IPS-NIHi11 (cell line): ENCODE measurements at places on chromosomes 3 and 15.
A peak's percentile ranks its signal among the peaks of the same experiment; 100 is the strongest.

- no peak for DNase-seq
Measured at GRCh38 chr3:141746962-141747361, 8.9 kb downstream of the RNF7 start.

GRCh38 chr3:8441969-8442559 is 59.6 kb upstream of the LMCD1 start:
- DNase-seq = peak; percentile 79

GRCh38 chr3:145785668-145786067 is 375.3 kb downstream of the PLOD2 start:
- DNase-seq = no peak

DNA sequence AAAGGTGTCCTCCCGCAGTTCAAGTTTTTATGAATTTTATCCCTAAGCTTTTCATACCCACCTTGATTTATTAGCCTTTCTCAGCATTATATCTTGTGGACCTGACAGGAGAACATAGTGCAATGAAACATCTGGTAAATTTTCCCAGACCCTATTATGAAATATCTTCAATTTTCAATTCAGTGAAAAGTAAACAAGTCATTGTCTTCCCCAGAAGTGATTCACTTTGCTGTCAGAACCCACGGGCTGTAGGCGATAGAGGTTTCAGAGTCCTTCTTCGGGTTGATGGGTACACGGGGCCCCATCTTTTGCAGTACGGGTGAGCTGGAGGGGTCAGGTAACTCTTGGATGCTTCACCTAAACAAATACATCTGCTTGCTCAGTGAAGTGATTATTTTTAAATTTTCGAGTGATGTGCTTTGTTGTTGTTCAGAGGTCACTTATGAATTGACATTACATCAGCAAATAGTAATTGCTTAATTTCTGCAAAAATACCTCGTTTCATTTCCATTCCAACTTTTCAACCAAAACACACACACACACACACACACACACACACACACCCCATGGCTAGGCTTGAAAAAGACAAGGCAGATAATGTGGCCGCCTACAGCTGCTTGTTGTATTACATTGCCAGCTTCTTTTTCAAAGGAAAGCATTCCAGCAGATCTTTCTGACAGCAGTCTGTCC is 102.9 kb downstream of the SEMA6D start:
- no peak for DNase-seq

DNA sequence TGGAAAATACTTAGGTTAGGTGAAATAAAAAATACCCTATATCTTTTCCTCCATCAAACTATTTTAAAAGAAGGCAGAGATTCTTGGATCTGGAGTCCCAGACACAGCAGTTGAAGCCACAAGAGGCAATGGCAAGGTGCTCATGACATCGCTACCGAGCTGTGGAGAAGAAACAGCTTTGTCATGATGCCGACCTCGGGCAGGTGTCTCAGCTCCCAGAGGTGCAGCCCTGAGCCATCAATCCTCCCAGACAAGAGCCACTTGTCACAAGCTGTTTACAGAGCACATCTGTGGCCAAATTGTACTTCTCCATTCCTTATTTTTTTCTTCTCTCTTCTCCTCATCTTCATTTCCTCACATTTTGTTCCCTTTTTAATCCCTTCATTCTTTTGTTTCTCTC is 50.8 kb downstream of the GPR176 start:
- no peak for DNase-seq

- DNase-seq = no peak
Measured at GRCh38 chr3:15313461-15313860, 18.9 kb downstream of the SH3BP5 start.

DNA sequence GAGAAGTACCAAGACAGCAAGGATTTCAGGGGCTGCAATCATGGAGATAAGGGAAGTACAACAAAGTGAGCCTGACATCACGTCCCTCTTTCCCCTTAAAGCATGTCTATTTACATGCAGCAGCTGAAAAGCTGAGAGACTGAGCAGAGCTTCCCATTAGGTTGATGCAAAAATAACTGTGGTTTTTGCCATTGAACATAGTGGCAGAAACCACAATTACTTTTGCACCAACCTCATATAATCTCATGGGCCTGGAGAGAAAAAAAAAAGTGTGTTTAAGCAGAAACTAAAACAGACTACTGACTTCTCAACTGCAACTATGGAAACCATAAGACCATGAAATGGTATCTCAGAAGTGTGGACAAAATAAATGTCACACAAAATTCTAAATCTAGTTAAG is 48.3 kb downstream of the CCDC12 start:
- no peak for DNase-seq

GRCh38 chr3:151171145-151171757 is 31.8 kb downstream of the GPR171 start:
- no peak for DNase-seq
